ENCODE measurements at places on chromosomes 5 and 9.

GRCh38 chr5:18553269-18553668 lies 919.0 kb downstream of the TAF11L14 start:
- H3K4me3 ChIP-seq: no peak overlapping the region
- H3K4me1 ChIP-seq: no peaks in the 10 kb centered on the region
- H3K36me3 ChIP-seq: no peaks in the 10 kb centered on the region

DNA sequence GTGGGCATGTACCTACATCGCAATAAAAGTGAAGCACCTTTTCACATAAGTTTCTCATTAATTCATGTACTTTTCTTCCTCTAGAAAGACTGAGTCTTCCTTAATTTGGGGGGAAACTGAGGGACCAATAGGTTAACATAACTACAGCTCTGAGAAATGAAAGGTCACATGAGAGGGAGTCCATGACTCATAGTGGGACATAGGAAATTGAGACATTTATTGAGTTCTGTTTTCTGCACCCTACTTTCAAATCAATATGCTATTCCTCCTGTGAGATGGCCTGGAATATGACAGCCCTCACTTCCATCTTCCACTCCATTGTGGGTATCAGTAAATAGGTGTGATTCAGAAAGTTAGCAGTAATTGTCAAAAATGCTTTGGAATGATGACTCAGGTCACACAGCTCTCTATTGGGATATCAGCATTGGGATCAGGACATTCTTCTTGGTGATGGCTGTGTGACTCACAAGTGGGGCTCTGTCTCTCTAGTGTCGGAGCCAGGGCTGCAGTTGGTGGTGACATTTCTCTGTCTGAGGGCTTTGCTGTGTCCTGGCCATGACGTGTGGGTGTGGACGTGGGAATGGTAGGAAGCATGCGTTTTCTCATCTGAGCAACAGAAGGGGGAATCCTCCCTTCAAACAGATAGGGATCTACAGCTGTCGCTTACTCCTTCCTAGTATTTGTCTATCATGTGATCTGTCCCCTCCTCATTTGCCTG lies 125.0 kb downstream of the TRIO start:
- H3K36me3 ChIP-seq: no peaks in the 10 kb centered on the region
- no peak overlapping the region for H3K4me3 ChIP-seq
- no peak overlapping the region for H3K27ac ChIP-seq
- no peaks in the 10 kb centered on the region for H3K27me3 ChIP-seq
- H3K4me1 ChIP-seq: no peaks in the 10 kb centered on the region

DNA sequence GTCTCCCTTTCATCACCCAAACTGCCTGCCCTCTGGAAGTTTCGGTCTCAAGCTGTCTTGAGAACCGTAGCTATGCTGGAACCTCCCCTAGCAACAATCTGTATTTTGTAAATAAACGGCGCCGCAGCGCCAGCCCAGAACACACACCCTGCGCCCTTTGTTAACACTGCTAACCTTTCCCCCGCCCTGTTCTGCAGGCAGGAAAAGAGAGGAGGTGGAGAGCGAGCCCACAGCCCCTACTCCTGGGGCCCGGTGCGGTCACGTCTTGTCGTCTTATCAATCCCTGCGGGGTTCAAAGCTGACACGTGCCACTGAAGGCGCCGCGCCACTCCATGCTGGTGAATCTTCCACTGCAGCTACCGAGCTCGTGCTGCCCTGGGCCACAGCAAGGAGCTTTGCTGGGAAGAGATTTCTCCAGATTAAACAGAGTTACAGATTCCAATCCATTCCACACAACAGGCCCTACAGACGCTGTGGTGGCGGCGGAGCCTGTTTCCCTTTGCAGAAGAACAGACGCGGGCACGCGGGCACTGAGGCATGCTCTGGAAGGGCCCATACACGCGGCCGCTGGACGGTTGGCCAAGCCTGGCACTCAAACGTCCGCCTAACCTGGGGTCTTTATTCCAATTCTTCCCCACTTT lies 25.3 kb downstream of the ZDHHC11B start:
- H3K36me3 ChIP-seq: no peaks in the 10 kb centered on the region
- peak; percentile 67 for DNase-seq
- no peak overlapping the region for H3K27ac ChIP-seq
- H3K4me1 ChIP-seq: no peaks in the 10 kb centered on the region
- H3K27me3 ChIP-seq: no peaks in the 10 kb centered on the region

GRCh38 chr5:149388498-149389190 lies 9.6 kb upstream of the IL17B start:
- no peak for DNase-seq
- no peaks in the 10 kb centered on the region for H3K36me3 ChIP-seq
- H3K27me3 ChIP-seq: no peaks in the 10 kb centered on the region
- H3K4me1 ChIP-seq: peaks cover 8% of the 10 kb centered on the region
- H3K4me3 ChIP-seq: no peak overlapping the region
- no peak overlapping the region for H3K27ac ChIP-seq

- no peak overlapping the region for H3K4me3 ChIP-seq
- H3K27ac ChIP-seq: no peak overlapping the region
- H3K4me1 ChIP-seq: no peaks in the 10 kb centered on the region
These were observed 150.8 kb upstream of the NR3C1 start for GRCh38 chr5:143554187-143554717.

DNA sequence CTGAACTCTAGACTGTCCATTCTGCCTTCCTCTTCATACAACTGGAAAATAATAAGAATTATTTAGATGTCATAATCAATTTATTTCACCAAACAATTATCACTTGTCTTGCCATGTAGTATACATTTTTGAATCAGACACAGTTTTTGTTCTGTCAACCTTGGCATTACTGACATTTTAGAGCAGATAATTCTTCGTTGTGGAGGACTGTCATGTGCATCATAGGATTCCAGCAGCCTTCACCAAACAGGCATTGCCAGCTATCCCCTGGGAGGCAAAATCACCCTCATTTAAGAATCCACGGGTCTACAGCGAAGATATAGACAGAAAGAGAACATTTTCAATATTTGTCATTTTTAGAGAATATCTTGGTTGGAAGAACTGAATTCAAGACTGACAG lies 293.9 kb downstream of the KDM4C start:
- H3K4me3 ChIP-seq: no peak overlapping the region
- no peak for DNase-seq
- peaks cover 10% of the 10 kb centered on the region for H3K36me3 ChIP-seq
- H3K27me3 ChIP-seq: no peaks in the 10 kb centered on the region
- no peak overlapping the region for H3K27ac ChIP-seq

DNA sequence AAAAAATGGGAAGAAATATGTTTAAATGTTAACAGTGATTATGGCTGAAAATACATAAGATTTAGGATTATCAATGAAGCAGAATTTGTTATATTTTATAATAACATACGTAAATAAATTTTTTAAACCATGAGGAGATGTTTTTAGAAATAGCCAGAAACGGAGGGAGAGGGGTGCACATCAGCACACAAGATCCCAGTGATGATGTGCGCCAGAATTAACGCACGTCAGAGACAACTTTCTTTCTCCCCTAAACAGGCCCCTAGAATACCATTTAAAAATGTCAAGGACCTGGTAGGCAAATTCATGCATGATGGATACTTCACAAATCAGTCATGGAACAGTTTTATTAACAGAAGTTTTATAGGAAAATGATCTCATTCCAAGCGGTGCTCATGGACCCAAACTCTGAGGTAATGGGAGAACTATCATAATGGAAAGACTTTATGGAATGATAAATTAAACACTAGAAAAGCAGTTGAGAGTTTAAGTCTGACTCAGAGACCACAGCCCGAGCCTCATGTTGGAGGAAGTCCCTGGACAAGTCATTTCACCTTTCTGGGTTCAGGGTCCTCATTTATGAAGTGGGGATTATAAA lies 258.9 kb upstream of the GAS1 start:
- H3K4me3 ChIP-seq: no peak overlapping the region
- H3K36me3 ChIP-seq: no peaks in the 10 kb centered on the region
- H3K4me1 ChIP-seq: no peaks in the 10 kb centered on the region
- no peaks in the 10 kb centered on the region for H3K27me3 ChIP-seq
- H3K27ac ChIP-seq: no peak overlapping the region
- DNase-seq: no peak

- no peak overlapping the region for H3K27ac ChIP-seq
- no peaks in the 10 kb centered on the region for H3K27me3 ChIP-seq
- no peaks in the 10 kb centered on the region for H3K36me3 ChIP-seq
- no peak overlapping the region for H3K4me3 ChIP-seq
- no peak for DNase-seq
These were observed 76.3 kb downstream of the EFNA5 start for GRCh38 chr5:107594253-107595045.

DNA sequence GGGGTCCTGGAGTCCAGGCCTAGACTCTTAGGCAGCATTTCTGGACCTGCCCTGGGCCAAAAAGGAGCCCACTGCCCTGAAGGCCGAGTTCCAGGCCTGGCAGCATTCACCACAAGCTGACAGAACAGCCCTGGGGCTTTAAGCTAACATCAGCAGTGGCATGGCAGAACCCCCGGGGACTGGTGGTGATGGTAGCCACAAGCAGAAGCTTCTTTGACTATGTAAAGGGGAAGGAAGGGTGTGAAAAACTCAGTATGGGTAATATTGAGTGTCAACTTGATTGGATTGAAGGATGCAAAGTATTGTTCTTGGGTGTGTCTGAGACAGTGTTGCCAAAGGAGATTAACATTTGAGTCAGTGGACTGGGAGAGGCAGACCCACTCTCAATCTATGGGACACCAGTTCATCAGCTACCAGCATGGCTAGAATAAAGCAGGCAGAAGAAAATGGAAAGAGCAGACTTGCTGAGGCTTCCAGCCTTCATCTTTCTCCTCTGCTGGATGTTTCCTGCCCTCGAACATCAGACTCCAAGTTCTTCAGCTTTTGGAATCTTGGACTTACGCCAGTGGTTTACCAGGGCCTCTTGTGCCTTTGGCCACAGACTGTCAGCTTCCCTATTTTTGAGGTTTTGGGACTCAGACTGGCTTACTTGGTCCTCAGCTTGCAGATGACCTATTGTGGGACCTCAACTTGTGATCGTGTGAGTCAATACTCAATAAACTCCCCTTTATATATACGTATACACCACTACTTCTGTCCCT lies 661.0 kb upstream of the C9orf72 start:
- DNase-seq: no peak
- no peaks in the 10 kb centered on the region for H3K4me1 ChIP-seq
- H3K27ac ChIP-seq: no peak overlapping the region
- no peaks in the 10 kb centered on the region for H3K36me3 ChIP-seq
- no peak overlapping the region for H3K4me3 ChIP-seq
- H3K27me3 ChIP-seq: no peaks in the 10 kb centered on the region

- no peak overlapping the region for H3K27ac ChIP-seq
- no peaks in the 10 kb centered on the region for H3K36me3 ChIP-seq
- peaks cover 4% of the 10 kb centered on the region for H3K4me1 ChIP-seq
- no peaks in the 10 kb centered on the region for H3K27me3 ChIP-seq
These were observed 24.0 kb upstream of the ASPN start for GRCh38 chr9:92506184-92506857.

GRCh38 chr5:59810041-59810440 lies 83.5 kb downstream of the PDE4D start:
- DNase-seq: peak; percentile 80
- H3K27ac ChIP-seq: no peak overlapping the region
- H3K27me3 ChIP-seq: no peaks in the 10 kb centered on the region
- H3K4me3 ChIP-seq: no peak overlapping the region
- H3K4me1 ChIP-seq: peaks cover 9% of the 10 kb centered on the region

GRCh38 chr9:81410201-81410600 lies 279.1 kb downstream of the TLE1 start:
- no peaks in the 10 kb centered on the region for H3K27me3 ChIP-seq
- no peaks in the 10 kb centered on the region for H3K36me3 ChIP-seq
- no peaks in the 10 kb centered on the region for H3K4me1 ChIP-seq
- no peak for DNase-seq

GRCh38 chr5:9140711-9141110 lies 405.2 kb downstream of the SEMA5A start:
- H3K27me3 ChIP-seq: no peaks in the 10 kb centered on the region
- H3K27ac ChIP-seq: no peak overlapping the region
- no peaks in the 10 kb centered on the region for H3K36me3 ChIP-seq
- H3K4me3 ChIP-seq: no peak overlapping the region
- no peak for DNase-seq

- no peaks in the 10 kb centered on the region for H3K4me1 ChIP-seq
- no peaks in the 10 kb centered on the region for H3K36me3 ChIP-seq
- H3K4me3 ChIP-seq: no peak overlapping the region
These were observed 140.6 kb upstream of the LIFR start for GRCh38 chr5:38697013-38697412.

GRCh38 chr9:34084562-34084961 lies 35.9 kb upstream of the UBAP2 start:
- no peaks in the 10 kb centered on the region for H3K4me1 ChIP-seq
- peaks cover 24% of the 10 kb centered on the region for H3K36me3 ChIP-seq
- DNase-seq: no peak
- no peak overlapping the region for H3K27ac ChIP-seq

GRCh38 chr5:90168399-90168798 lies 241.2 kb downstream of the CETN3 start:
- DNase-seq: no peak
- no peak overlapping the region for H3K4me3 ChIP-seq
- no peaks in the 10 kb centered on the region for H3K36me3 ChIP-seq
- H3K27me3 ChIP-seq: no peaks in the 10 kb centered on the region
- no peak overlapping the region for H3K27ac ChIP-seq
- no peaks in the 10 kb centered on the region for H3K4me1 ChIP-seq

- DNase-seq: no peak
- no peaks in the 10 kb centered on the region for H3K36me3 ChIP-seq
- no peaks in the 10 kb centered on the region for H3K27me3 ChIP-seq
These were observed 193.5 kb downstream of the SEC61B start for GRCh38 chr9:99415606-99416005.

DNA sequence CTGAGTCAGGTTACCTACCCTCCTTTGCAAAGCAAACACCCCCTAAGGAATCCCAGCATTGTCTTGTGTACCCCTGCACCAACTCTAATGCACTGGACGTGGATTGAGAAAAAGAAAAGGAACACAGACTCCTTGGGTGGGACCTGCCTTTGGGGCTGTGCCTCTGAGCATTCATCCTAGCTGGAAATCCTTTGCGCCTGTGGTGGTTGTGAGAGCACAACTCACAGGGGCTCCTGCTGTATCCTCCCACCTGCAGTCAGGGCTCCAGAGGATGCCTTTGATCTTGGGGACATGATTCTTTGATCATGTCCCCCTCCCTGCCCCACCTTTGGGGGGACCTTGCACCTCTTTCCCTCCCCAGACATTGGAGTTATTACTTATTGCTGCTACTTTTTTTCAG lies 338.5 kb downstream of the GADD45G start:
- no peaks in the 10 kb centered on the region for H3K4me1 ChIP-seq
- no peaks in the 10 kb centered on the region for H3K27me3 ChIP-seq
- no peak for DNase-seq
